Right ventricle myocardium superior (tissue), 1 donor: ENCODE measurements at places on chromosomes 13 and 19. TPM values are rescaled to one million over a fixed set of nuclear protein-coding genes. Genes with fewer than 3 reads are reported as not detected.
A peak's percentile ranks its signal among the peaks of the same experiment; 100 is the strongest.

NOVA2 gene
- 3.7 TPM for total RNA-seq

ZNF555 gene
- 7.7 TPM for total RNA-seq

ZNF677 gene
- total RNA-seq: 21.1 TPM

ZNF549 gene
- total RNA-seq: 4.2 TPM

ATP11A gene
- 73.6 TPM for total RNA-seq

SPC24 gene
- 6.7 TPM for total RNA-seq

ERICH6B gene
- total RNA-seq: not detected

ZNF571 gene
- total RNA-seq: 2.4 TPM

SMIM24 gene
- not detected for total RNA-seq

CEACAM4 gene
- total RNA-seq: 0.46 TPM

ACER1 gene
- not detected for total RNA-seq

F2RL3 gene
- 0.16 TPM for total RNA-seq

DNA sequence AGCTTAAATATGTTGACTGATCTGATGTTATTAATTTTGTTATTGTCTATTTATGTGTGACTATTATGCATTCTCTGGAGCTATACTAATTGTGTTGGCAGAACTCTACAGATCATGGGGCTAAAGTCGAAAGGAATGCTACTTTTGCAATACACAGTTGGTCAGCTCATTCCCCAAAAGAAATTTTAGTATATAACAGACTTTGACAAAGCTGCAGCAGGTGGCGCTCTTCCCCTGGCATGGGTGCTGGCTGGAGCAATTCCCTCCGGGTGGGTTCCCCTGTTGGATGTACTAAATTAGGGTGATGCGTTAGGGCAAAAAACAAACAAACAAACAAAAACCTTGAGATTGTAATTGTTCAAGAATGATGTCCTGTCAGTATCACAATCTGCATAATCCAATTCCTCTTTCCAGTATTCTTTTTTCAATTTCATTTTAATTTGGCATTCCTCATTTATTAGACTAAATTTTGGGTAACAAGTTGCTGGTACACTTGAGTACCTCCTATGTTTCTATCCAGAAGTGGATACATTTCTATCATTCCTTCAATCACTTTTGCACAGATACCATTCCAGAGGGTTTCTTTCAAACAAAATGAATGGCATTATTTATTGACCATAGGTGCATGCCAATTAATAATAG, 322.8 kb upstream of the EDNRB start:
- DNase-seq: no peak

GRCh38 chr13:97212601-97213040, 9.5 kb upstream of the MBNL2 start:
- no peak for DNase-seq

DNA sequence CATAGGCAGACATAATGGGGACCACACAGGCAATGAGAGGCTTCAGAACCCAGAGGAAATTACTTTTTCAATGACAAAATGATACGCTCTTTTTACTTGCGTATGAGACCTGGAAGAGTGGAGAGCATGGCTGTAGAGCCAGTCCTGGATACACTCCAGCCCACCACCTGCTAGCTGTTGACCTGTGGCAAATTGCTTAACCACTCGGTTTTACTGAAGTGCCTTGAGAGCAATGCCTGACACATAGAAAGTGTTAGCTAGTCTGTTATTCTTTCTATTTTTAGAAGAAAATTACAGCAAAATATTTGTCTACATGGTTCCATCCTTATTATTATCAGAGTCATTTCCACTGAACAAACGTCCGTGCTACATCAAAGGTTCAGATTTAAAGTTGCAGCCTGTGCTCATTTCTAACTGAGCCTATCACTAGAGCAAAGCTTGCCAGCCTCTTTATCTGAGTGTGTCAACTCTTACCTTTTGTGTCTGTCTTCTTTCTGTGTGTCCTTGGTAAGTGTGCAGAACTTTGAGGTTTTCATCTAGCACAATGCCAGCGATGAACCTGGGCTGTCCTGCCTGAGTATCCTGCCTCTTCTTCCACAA, 9.6 kb upstream of the GPR183 start:
- DNase-seq: no peak

GRCh38 chr19:48258350-48258749, 2.6 kb upstream of the CARD8 start:
- no peak for DNase-seq

DNA sequence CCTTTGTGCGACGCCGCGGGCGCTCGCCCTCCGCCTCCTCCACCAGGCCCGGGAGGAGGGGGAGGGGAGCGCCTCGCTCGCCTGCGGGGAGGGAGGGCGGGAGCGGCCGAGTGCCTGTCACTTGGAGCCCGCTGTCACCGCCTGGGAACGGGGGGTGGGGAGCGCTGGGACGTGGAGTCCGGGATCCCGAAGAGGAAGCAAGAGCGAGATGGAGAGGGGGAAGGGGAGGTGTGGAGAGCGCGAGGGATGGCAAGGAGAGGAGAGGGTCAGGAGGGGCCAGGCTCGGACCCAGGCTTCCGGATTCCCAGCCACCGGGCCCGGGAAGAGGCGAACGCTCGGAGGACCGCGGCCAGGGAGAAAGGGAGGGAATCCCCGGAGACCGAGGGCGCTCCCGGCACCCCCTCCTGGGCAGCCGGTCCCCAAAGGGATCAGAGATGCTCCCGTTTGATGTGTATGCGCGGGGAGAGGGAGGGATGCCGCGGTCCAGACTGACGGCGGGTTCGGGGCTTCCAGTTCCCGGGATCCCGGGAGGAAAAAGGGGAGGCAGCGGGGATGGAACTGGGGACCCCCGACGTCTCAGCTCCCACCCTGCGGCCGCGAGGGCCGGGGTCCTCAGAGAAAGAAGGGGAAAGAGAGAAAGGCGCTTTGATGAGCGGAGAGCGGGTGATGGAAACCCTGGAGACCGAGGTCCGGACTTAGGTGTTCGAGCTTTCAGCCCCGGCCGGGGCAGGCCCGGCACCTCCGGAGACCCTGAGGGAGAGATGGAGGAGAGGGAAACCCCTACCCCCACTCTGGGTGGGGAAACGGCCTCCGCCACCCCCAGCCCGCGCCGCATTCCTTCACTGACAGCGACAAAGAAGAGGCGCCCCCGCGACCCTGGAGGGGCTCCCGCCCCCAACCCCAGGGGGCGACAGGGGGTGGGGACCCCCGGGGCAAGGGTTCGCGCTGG, 4.7 kb upstream of the DPF1 start:
- DNase-seq: no peak

DNA sequence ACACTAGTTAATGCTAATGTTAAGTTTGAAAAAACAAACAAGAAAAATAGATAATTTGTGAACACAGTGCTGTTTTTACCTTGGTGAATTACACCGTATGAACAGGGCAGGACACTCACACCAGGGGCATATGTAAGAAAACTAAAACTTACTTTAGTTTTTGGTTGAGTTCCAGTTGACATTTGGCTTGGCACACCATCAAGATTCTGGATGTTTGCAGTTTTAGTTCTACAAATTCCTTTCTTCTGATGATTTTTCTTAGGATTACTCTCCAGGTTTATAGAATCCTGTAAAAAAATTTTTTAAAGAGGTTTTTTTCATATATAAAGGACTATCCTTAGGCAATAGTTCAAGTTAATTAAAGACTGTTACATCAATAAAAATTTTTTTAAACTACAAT, 238.5 kb upstream of the STARD13 start:
- DNase-seq: no peak

DNA sequence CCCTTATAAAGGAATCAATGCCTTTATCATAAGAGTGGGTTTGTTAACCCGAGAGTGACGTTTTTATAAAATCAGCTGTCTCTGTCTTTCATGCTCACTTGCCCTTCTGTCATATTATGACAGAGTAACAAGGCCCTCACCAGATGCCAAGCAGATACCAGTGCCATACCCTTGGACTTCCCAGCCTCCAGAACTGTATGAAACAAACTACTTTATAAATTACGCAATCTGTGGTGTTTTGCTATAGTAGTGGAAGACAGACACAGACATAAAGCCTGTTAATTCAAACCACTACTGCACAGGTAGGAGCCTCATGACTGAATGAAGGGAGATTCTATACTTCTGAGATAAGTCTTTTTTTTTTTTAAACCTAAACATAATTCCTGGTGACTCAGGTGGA, 4.6 kb downstream of the VN1R1 start:
- no peak for DNase-seq

DNA sequence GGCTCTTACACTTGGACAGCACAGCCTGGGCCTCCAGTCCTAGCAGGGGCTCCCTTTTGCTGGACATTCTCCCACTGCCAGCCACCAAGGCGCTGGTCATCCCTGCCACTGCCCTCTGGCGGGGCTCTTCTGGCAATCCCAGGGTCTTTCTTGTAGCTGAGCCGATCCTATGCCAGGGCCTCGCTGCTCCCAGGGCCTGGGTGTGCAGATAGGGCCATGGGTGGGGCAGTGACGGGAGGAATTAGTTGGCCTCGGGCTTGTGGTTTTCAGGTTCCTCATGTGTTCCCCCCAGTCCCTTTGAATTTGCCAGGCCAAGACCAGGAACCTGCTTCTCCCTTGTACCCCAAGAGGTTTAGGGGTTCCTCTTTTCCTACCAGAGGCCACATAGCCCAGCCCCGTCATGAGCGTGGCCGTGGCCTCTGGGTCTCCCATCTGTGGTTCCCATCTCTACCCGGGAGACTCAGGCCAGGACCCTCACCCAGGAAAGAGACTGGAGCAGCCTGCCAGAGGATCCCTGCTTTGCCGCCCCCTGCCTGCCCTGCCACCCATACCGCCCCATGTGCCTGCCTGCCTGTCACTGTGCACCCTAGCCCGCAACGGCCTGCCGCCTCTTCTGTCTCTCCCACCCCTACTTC, 26.2 kb downstream of the TMED1 start:
- no peak for DNase-seq

- no peak for DNase-seq
Measured at GRCh38 chr19:13032837-13033236, 37.6 kb downstream of the NFIX start.

GRCh38 chr19:40584007-40584406, 7.3 kb downstream of the SHKBP1 start:
- DNase-seq: no peak

GRCh38 chr13:45103449-45103848, 16.9 kb upstream of the GTF2F2 start:
- no peak for DNase-seq

DNA sequence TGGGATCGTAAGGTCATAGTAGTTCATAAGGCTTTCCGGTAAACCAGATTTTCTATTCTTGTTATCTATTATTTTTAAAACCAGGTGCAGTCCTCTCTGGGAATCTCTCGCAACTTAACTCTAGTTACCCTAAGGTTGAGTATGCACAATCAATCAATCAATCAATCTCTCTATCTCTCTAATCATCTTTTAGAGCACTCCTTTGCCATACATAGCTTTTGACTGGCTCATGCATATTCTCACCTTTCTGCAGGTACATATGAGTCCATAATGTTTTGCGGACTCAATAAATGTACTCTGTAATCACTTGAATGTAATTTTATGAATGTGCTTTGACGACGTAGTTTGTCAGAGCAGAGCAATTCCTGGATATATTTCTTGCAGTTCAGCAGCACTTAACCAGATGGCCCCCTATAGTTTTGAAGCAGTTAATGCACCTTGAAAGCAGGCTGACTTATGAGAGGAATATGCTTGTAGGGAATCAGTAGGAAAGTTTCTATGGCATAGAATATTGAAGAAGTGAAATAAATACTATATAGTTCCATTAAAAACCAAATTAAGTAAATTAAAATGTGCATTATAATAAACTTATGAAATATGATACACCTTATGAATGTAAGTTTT, 524.7 kb downstream of the GPC5 start:
- no peak for DNase-seq

DNA sequence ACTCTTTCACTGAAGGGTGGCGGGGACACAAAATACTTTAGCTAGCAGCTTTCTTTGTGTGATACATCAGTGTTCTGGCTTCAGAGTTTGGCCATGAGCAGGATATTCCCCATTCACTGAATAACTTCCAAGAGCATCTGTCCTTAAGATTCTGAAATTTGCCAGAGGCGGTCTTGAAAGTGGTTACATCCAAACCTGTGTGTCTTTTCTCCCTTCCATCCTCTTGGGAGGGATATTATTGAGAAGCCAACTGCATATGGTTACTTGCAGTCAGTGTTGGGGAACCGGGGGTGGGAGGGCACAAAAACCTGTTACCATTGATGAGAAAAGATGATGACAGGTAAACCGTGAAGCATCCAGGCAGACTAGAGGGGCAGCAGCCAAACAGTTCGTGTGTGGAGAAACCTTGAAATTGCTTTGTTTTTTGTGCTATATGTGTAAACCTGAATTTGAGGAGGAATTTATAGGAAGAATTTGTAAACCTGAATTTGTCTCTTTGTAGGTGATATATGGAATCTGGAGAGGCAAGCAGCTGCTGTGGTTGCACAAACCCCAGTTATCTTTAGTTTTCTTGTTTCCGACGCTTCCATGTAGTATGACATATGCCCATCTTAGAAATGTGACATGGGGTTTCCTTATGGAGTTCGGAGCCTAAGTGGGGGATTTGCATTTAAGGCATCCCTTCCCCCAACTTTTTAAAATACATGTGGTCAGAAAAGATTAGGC, 104.8 kb downstream of the WDFY2 start:
- no peak for DNase-seq

GRCh38 chr19:3515891-3516422, 9.8 kb downstream of the FZR1 start:
- no peak for DNase-seq

GRCh38 chr19:5003781-5004180, 34.9 kb downstream of the KDM4B start:
- DNase-seq: peak; percentile 26

DNA sequence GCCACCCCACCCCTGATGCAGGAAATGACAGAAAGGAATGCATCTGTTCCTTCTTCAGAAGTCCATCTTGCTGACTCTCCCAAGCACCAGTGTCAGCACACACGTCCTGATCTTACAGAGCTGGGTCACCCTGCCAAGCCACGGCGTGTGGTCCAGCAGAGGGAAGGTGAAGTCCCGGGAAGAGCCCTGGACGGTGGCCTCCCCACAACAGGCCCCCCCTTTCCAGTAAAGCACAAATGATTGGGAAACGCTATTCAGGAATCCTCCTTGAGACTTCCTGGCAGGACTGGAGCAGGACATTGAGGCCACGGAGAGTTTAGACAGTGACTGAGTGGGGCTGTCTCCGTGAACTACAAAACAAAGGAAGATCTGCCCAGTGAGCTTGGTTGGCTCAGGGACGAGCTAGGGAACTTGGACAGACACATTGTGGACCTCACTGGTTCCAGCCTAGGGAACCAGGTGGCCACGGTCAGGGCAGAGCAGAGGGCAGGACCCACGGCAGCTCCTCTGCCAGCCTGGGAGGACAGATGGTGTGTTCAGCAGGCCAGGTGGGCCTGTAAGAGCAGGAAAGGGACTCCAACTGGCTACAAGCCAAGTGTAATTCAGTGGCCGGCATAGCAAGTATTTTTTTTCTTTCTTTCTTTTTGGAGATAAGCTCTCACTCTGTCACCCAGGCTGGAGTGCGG, 41.7 kb downstream of the ELL start:
- peak; percentile 85 for DNase-seq

GRCh38 chr19:17951157-17951989, 15.5 kb upstream of the KCNN1 start:
- DNase-seq: no peak

GRCh38 chr19:54873990-54874389, at the start of gene FCAR:
Gene FCAR, plus strand, starts transcription at chr19:54874235. Its CDS starts 55 bp downstream, at chr19:54874290.
- no peak for DNase-seq

DNA sequence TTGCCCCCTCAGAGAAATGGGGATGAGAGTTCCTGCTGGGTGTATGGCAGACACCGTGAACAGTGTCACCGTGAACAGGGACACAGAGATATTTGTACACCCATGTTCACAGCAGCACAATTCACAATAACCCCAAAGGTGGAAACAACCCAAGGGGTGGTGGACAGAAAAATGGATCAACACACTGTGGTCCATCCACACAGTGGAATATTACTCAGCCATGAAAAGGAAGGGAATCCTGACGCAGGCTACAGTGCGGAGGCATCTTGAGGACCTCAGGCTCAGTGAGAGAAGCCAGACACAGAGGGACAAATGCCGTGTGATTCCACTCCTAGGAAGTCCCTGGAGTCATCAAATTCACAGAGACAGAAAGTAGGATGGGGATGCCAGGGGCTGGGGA, 7.6 kb upstream of the CELF5 start:
- no peak for DNase-seq
